Panc1 (cell line): ENCODE measurements at places on chromosomes 1 and 21.

- DNase-seq, result no peak
Observed at GRCh38 chr1:62218604-62219003, 24.0 kb downstream of the L1TD1 start.

DNA sequence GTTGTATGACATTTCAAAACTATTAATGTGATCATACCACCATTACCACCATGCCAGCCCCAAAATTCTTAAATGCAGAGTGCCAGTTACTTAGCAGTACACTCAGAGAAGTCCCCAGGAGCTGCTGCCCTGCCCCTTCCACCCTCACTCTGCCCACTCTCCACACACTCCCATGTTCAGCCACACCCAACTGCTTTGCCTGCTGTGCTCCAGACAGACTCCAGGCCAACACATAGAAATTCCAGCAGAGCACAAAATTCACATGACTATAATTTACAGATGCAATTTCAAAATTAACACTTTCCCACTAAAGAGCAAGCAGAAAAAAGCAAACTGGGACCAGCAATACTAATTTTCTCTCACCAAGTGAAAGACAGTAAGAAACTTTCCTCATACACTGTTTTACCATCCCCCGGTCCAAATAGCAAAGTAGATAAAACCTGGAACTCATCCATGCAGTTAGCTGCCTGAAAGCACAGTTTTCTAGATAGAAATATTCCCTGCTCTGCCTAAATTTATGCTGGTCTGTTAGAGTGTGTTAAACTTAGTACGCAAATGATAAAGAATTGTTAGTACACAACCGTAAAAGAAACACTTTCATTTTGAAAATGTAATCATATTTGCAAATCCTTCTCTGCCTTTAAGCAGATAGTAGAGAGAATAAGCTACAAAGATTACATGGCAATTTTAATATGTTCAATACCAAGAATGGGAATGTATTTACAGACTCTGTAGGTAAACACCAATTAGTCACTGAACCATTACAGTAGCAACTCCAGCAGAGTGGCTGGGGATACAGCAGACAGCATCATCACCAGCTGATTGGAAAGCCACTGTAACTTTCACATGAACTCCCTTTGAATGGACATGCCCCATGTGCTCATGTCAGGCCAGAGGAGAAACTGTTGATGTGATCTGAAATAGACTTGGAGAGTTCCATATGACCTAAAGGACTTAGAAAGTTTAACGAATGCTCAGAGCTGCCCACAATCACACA is 176.5 kb downstream of the VAV3 start:
- no peak for DNase-seq

DNA sequence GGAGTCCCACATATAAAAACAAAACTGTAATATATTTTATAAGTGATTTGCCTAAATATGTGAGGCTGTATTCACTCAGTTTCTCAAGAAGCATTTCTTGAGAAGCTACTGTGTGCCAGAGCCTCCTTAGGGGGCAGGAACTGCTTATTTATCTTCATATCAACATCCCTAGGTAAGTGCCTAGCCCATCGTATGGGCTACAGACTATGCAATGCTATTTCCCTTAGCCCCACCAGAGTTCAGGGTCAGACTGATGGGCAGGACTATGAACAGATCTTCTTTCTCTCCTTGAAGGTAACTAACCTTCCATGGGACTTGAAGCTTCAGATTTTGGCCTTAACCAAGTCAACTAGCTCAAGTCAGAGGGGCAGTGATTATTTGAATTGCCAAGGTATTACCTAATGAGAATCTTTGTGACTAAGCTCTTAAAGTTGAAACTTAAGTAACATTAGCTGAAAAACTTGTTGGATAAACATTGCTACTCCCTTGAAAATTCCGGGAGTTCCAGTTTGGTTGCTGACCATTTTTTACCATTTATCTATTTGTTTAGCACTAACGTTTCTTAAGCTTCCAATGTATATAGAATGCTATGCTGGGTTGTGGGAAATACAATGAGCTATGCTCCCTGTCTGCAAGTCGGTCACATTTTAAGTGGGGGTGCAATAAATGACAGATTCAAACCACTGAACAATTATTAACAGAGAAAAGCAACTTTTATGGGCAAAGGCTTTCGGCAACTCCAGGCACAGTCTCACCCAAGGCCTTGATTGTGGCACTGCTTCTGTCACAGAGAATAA is 85.2 kb downstream of the GPR88 start:
- DNase-seq, result no peak

DNA sequence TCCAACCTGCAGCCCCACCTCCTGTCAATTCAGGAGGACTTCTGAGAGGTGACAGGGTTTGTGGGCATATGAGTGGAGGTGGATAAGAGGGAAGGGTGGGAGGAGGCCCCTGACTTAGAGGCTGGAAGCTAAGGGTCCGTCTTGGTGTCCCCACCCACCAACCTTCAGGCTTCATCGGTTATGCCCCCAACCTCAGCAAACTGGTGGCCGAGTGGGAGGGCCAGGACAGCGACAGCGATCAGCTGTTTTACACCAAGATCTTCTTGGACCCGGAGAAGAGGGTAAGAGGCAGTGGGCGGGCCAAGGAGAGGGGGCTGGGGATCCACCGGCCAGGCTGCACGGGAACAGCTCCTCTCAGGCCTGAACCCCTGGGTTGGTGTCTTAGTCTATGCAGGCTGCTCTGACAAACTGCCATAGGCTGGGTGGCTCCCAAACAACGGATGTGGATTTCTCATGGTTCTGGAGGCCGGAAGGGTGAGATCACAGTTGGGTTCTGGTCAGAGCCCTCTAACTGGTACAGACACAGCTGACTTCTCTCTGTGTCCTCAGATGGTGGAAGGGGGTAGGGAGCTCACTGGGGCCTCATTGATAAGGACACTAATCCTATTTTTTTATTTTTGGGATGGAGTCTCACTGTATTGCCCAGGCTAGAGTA is 18.1 kb downstream of the PLOD1 start:
- no peak for DNase-seq

GRCh38 chr1:156295391-156295947 is at the start of gene GLMP:
GLMP (minus strand) TSS chr1:156295679; CDS start chr1:156295645, 34 bp downstream.
- DNase-seq, result no peak

- no peak for DNase-seq
Observed at GRCh38 chr21:28309596-28309995, 683.1 kb downstream of the LTN1 start.

DNA sequence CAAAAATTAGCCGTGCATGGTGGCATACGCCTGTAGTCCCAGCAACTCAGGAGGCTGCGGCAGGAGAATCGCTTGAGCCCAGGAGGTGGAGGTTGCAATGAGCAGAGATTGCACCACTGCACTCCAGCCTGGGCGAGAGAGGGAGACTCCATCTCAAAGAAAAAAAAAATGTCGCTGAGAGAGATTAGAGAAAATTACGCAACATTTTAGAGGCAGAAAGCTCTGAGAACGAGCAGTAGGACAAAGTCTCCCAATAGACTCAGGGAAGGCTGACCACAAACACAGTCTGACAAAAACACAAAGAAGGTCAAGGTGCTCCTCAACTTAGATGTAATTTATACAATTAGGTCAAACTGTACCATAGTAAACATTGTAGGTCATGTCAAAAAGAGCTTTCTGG is 367.6 kb upstream of the ZRANB2 start:
- DNase-seq, result no peak
